Cardiac fibroblast (primary cell): ENCODE measurements at places on chromosomes 12 and 14.

DNA sequence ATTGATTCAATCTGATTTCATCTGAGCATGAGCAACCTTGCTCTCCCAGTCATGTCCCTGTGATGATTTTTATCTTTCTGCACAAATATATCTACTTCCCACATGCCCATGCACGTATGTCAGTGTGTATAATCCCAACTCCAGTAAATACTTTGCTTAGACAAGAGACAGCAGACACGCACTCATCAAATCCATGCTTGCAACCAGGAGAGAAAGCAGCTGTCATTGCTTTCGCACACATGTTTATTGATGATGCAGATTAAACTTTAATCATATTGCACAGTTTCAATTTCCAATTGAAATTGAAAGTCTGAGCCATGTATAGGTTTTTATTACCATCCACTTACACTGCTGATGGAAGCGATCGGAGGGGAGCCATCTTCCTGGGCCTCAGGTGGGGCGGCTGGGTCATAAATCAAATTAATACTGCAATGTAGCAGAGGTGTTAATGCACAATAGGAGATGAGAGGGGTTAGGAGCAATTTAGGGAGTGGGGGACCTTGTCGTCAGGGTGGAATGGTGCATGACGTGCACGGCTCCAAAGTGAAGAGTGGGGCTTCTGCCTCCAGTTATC lies 68.6 kb upstream of the SRRM4 start:
- no peak for DNase-seq

DNA sequence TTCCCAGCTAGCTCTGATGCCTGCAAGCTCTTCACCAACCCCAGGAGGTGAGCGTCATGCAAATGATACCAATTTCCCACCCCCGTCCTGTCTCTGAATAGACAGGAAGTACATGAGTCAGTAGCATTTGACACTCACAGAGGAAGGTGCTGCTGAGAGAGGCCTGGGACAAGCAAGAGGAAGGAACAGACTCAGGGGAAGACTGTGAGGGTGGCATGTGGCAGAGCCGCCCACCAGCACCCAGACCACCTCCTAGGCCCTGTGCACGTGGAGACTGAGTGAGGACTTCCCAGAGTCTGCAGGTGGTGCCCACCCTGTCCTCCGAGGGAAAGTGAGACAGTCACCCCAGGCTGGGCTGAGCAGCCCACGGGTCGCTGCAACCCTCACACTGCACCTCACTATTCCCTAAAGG lies 199.5 kb upstream of the SFSWAP start:
- no peak for DNase-seq

DNA sequence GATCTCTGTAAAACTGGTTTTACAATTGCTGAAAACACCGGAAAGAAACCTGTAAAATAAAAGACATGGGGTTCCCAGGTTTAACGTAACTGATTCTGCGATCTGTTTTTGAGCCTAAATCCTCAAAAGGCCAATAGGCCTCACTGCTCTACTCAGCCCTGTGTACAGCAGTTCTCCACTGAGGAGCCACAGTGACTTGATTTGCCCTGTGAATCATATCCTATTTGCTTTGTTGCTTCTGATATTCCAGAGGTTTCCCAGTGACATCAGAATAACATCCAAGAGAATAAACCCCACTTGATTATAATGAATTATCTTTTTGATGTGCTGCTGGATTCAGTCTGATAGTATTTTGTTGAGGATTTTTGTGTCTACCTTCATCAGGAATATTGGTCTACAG lies 27.5 kb downstream of the MDM1 start:
- DNase-seq, result peak; percentile 48

DNA sequence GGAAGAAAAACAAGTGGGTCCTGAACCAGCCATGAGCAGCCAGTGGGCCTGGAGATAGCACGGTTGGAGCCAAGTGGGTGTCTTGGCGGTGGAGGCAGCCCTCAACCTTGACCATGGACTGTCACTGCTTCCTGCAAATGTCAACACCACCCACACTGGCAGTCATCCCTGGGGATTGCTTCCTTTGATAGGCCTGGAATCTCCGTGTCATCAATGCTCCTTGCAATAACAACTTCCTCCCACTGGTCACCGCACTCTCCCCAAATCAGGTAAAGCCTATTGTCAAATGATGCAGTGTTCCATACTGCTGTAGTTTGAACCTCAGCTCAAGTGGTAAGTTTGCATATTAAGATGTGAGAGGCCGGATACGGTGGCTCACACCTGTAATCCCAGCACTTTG lies 129.1 kb downstream of the NTF3 start:
- no peak for DNase-seq
